ENCODE measurements at places on chromosomes 2 and 18.

DNA sequence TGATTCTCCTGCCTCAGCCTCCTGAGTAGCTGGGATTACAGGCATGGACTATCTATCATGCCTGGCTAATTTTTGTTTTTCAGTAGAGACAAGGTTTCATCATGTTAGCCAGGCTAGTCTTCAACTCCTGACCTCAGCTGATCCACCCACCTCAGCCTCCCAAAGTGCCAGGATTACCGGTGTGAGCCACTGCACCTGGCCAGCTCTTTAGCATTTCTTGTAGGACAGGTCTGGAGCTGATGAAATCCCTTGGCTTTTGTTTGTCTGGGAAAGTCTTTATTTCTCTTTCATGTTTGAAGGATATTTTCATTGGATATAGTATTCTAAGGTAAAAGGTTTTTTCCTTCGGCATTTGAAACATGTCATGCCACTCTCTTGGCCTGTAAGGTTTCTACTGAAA lies 20.2 kb downstream of the VPS54 start:
- DNase-seq: no peak

DNA sequence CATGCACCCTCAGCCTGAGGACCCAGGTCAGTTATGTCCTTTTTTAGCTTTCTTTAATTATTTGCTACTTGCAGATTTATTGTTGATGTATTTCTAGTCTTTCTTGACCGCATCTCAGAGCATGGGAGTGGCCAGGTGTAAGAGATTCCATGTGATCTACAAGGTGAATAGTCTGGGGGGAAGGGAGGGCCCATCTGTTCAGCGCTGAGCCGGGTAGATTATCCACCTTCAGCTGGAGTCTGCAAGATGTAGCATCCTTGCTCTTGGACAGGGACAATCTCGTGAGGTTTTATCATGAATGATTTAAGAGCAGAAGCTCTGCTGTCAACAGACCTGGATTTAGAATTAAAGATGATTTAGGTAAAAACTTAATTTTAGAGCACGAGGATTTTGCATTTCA lies 12.0 kb upstream of the DGKD start:
- no peak for DNase-seq

- peak; percentile 19 for DNase-seq
Measured at GRCh38 chr18:76467371-76468190, 27.5 kb downstream of the ZNF516 start.

DNA sequence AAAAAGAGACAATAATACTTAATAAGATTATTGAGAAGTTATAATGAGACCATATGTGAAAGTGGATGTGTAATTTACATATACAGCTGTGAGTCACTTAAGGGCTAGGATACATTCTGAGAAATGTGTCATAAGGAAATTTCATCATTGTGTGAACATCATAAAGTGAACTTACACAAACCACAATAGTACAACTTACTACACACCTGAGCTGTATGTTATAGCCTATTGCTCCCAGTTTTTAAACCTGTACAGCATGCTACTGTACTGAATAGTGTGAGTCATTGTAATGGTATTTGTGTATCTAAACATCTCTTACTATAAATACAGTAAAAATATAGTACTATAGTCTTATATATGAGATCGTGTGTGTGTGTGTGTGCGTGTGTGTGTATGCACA lies 1420.3 kb upstream of the PIK3C3 start:
- DNase-seq: no peak

DNA sequence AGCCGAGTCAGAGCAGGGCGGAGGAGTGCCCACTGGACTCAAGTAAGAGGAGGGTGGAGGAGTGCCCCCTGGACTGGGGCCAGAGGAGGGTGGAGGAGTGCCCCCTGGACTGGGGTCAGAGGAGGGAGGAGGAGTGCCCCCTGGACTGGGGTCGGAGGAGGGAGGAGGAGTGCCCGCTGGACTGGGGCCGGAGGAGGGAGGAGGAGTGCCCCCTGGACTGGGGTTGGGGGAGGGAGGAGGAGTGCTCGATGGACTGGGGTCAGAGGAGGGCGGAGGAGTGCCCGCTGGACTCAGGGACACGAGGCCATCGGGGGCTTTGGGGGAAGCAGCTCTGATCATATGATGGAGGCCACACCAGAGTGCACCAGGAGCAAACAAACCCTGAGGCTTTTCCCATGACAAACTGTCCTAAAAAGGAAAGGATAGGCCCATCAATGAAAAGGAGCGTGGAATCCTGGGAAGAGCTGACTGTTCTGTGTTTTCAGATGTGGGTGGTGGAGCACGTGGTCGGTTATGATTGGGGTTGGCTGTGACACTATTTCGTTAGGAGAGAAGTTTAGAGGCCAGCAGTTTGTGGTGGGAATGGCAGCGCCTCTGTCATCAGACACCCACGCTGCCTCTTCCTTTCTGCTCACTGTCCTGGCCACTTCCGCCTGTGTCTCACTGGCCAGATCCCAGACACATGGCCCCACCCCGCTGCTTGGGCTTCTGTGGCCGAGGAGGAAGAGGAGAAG lies 24.5 kb upstream of the HPCAL1 start:
- peak; percentile 23 for DNase-seq

- DNase-seq: no peak
Measured at GRCh38 chr18:78753240-78753639, 226.4 kb upstream of the SALL3 start.

DNA sequence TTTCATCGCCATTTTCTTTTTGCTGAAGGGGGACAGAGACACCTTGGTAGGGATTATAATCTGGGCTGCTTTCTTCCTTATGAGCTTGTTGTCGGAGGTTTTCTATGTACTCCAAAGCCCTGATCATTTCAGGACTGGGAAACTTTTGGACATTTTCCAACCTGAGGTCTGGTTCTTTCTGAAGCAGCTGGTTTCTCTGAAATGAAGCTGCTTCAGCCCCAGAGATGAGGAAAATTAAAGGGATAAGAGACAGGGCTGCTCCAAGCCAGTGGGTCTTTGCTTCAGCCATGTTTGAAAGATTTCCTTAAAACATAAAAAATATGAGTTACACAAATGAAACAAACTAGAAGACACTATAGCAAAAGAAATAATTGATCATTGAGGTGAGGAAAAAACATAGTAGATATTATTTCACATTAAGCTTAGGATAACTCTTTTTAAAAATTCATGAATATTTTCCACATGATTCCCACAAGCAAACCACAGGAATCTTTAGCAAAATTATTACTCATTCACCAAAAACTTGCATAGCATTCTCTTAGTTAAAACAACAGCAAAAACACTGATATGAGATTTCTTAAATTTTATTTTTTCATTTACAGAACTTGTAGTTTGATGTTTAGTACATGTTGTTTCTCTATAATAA lies 3.0 kb downstream of the SCG2 start:
- DNase-seq: no peak

DNA sequence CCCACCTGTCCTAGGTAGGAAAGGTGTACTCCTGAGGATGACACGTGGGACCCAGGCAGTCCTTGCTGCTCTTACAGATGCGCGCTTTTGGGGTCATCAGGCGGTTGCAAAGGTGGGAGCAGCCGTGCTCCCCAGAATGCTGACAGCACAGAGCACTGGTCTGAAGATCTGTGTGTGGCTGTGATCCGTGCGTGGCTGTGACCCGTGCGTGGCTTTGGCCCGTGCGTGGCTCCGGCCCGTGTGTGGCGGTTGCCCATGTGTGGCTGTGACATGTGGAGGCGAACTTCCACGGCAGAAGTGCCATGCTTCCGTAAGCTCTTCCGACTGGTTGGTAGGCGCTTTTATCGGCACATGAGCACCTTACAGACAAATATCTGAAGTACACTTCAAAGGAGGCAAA lies 270.0 kb downstream of the AGAP1 start:
- DNase-seq: no peak

- no peak for DNase-seq
Measured at GRCh38 chr18:12497839-12498238, 90.1 kb downstream of the PRELID3A start.

- DNase-seq: no peak
Measured at GRCh38 chr2:40316620-40317019, 135.3 kb downstream of the SLC8A1 start.

- DNase-seq: no peak
Measured at GRCh38 chr2:210162466-210163124, 8.6 kb downstream of the KANSL1L start.

DNA sequence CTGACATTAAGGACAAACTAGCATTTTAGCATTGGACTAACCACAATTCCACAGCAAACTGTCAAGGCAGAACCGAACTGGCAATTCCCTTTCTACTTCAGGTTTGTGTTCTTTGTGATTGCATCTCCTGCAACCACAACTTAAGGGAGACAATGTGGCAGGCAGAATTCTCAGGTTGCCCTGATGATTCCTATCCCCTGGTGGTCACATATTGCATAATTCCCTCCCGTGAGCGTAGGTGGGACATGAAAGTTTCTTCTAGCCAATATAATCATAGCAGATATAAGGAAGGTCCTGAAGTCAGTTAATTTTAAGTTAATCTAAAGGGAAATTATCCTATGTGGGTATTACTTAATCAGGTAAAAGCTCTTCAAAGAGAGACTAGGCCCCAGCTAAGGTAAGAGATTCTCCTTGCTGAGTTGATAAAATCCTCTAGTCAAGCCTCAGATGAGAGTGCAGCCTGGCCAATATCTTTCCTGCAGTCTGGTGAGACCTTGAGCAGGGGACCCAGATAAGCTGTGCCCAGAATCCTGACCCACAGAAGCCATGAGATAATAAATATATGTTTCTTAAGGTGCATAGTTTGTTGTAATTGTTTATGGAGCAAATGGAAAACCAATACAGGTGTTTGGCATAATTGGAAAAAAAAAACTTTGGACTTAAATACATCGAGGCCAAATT lies 45.9 kb upstream of the TNP1 start:
- no peak for DNase-seq

DNA sequence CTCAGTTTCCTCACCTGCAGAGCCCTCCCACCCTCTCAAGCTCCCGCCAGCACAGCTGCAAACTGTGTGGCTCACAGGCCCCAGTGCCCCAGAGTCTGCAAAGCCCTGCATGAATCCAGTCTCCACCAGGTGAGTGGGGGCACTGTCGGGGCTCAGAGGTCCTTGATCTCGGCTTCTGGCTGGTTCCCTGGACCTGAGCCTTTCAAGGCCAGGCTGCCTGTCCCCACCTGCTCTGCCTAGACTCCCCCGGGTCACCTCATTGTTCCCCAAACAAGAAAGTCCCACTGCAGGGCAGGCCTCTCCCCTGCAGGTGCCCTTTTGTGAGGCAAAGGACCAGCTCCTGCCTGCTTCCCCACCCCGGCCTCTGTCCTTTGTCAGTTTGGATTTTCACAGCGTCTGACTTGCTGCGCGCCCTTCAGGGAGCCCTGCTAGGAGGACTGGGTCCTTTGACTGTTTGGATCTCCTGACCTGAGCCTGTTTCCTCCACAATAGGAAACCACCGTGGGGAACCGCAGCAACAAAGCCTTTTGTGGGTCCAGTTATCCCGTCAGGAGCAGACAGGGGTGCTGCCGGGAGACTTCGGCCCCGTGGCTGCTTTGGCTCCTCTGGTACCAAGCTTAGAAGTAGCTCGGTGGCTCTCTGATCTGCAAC lies 200.5 kb upstream of the HDAC4 start:
- DNase-seq: no peak

Data from activated naive CD4-positive, alpha-beta T cell treated with anti-CD3 and anti-CD28 coated beads for 36 hours (primary cell).